ENCODE measurements at places on chromosomes 5 and 9.

DNA sequence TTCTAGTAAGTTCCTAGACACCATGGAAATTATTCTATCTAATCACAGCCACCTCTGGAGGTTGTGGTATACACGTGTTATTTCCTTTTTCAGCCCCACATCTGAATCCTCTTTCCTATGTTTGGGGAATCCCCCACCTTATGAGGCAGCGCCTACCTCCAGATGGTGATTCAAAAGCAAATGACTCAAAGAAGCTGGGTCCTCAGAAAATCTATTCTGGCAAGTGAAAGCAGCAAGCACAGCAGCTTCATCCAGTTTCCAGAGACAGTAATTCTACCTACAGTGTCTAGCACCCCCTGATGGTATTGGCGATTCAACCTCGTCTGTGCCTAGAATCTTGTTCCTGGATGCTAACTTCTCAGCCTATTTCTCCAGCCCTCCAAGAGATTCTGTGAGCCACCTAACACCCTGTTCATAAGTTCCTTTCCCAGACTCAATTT, 43.0 kb downstream of the STRBP start:
- no peak for DNase-seq

GRCh38 chr9:28668158-28668557, 1094.9 kb upstream of the C9orf72 start:
- DNase-seq: no peak

DNA sequence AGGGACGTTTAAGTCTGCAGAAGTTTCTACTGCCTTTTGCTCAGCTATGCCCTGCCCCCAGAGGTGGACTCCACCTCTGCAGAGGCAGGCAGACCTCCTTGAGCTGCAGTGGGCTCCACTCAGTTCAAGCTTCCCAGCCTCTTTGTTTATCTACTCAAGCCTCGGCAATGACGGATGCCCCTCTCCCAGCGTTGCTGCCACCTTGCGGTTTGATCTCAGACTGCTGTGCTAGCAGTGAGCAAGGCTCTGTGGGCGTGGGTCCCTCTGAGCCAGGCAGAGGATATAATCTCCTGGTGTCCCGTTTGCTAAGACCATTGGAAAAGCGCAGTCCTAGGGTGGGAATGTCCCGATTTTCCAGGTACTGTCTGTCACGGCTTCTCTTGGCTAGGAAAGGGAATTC, 2188.5 kb upstream of the WWC1 start:
- no peak for DNase-seq

GRCh38 chr5:107853031-107853430, 182.3 kb upstream of the EFNA5 start:
- DNase-seq: no peak

DNA sequence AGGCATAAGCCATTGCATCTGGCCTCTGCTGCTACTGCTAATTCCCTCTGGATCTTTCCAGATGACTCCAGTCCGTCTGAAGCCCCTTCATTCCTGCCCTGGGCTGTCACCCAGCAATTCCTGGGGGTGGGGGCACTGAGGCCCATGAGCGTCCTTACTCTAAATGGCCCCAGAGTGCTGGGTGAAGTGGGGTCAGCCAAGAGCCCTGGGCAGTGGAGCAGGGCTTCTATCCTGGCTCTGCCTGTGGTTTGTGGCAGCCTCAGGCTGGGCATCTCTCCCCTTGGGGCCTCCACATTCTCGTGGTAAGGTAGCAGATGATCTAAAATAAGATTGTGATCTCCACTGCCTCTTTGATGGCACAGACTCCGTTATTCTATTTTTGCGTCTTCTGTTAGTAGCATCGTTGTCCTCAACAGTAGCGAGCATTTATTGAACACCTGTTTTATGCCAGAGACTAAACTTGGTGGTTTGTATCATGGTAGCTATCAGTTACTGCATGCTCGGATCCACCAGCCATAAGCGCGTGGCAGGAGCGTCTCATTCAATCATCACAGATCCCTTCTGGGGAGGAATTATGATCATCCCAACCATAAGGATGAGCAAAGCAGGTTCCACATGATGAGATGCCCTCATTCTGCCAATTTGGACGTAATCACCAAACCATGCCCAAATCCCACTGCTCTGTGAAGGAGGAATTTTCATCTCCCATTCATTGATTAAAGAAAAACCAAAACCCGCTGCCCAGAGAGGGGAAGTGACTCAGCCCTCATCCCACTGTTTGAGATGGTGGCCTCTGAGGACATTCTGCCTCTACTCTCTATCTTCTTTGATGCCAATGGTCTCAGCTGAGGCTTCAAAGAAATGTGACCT, 21.9 kb upstream of the DUSP1 start:
- no peak for DNase-seq

GRCh38 chr5:53552561-53552960, 7.9 kb upstream of the NDUFS4 start:
- DNase-seq: no peak

GRCh38 chr5:168883281-168883741, 304.1 kb upstream of the PANK3 start:
- DNase-seq: no peak
